ENCODE measurements at places on chromosomes 3 and 15. TPM values are rescaled to one million over a fixed set of nuclear protein-coding genes. Genes with fewer than 3 reads are reported as not detected.

The ACKR4 gene
- total RNA-seq: not detected

- H3K27me3 ChIP-seq: no peaks in the 10 kb centered on the region
- no peak for DNase-seq
- peaks cover 24% of the 10 kb centered on the region for H3K4me1 ChIP-seq
- no peaks in the 10 kb centered on the region for H3K36me3 ChIP-seq
- no peak overlapping the region for H3K4me3 ChIP-seq
These were observed 53.8 kb downstream of the IQSEC1 start for GRCh38 chr3:13019243-13020095.

DNA sequence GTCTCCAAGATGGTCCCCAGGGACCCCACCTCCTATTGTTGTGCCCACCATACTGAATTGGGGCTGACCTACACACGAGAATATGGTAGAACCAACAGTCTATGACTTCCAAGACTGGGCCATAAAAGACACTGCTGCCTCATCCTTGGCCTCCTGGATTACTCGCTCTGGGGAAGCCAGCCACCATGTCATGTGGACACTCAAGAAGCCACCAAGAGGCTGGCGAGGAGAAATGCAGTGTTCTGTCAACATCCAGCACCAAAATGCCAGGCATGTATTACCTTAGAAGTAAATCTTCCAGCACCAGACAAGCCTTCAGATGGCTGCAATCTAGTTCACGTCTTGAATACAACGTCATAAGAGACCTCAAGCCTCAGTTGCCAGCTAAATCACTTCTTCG is 17.1 kb upstream of the TPM1 start:
- no peaks in the 10 kb centered on the region for H3K4me1 ChIP-seq
- H3K36me3 ChIP-seq: no peaks in the 10 kb centered on the region
- peaks cover 19% of the 10 kb centered on the region for H3K27me3 ChIP-seq

GRCh38 chr15:22939652-22940061 is 40.5 kb downstream of the CYFIP1 start:
- peaks cover 12% of the 10 kb centered on the region for H3K4me1 ChIP-seq
- no peak overlapping the region for H3K27ac ChIP-seq
- no peaks in the 10 kb centered on the region for H3K27me3 ChIP-seq
- no peak overlapping the region for H3K4me3 ChIP-seq
- no peaks in the 10 kb centered on the region for H3K36me3 ChIP-seq

DNA sequence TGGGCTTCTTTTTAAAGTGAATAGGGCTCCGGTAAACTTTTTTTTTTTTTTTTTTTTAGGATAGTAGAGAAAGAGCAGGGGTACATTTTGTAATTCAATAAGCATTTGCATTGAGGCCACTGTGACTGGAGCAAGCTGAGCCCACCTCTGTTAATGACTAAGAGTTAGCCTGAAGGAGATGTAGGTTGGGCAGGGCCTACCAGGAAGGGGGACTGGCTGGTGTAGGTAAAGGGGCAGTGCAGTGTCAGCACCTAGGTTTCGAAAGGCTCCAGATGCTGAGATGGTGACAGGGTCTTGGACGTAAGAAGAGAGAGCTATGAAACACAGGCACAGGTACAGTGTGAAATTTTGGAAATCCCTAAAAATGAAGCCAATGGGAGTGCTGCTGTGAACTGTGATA is 30.7 kb downstream of the LPP start:
- DNase-seq: no peak
- H3K27me3 ChIP-seq: no peaks in the 10 kb centered on the region
- H3K36me3 ChIP-seq: peaks cover 15% of the 10 kb centered on the region
- H3K27ac ChIP-seq: no peak overlapping the region
